Erythroblast (primary cell): ENCODE measurements at places on chromosomes 3 and 15.

DNA sequence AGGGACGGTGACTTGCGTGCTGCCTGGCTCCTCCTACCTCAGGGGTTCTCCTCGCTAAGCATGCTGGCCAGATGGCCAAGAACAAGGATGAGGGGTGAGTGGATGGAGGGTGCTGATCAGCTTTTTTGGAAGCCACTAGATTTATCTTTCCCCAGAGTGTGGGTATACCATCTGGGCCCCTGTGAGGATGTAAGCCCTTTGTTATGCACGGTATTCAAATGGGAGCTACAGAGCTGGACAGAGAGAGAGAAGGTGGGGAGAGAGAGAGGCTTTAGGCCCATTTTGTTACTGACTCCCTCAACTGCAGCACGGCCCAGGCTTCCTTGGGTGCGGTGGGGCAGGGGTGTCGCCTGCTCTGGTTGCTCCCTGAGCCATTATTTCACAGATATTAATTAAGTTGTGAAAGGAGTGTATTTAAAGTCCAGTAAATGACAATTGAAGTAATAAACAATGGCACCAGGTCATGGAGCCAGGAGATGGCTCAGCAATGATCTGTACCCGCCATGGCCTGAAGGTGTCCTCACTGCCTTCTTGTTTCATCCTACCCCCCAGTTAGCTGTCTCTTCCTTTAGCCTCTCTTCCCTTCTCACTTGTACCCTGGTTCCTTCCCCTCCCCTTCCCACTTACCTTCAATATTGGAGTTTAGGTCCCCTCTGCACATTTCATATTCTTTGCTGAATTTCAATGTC is 158.0 kb downstream of the CLSTN2 start:
- DNase-seq: no peak

- DNase-seq: no peak
Measured at GRCh38 chr3:11915621-11916424, 69.1 kb upstream of the TAMM41 start.

DNA sequence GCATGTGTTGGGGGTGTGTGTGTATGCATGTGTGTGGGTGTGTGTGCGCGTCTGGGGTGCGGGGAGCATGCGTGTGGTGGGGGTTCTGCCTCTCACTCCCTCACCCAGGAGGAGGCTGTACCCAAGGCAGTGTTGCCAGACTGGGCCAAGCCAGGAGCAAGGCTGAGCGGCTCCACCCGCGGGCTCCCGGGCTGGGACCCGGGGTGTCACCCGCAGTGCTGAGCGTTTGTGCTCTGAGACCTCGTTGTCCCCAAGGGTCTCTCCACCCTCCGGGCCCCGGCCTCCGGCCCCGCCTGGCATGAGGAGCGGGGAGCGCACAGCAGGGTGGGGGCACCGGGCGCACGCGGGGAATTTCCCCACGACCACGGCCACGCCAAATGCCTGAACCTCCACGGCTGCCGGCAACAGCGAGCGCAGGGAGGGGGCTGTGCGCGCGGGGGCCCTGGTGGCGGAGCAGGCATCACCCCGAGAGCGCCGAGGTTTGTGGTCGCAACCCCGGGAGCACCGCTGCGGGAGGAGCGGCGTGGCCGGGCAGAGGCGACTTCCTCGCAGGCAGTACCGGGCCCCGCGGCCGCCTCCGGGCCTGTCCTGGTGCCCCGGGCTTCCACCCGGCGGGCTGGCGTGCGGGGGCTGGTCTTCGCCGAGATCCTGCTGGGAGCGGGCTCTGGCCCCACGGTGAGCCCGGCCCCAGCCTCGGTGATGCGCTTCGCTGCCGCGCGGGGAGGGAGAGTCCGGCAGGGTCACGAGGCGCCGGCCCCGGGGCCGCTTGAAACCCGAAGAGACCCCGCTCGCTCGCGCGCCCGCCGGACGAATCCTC is 7.4 kb upstream of the OCA2 start:
- no peak for DNase-seq

- no peak for DNase-seq
Measured at GRCh38 chr3:124648551-124648950, 81.7 kb upstream of the UMPS start.

DNA sequence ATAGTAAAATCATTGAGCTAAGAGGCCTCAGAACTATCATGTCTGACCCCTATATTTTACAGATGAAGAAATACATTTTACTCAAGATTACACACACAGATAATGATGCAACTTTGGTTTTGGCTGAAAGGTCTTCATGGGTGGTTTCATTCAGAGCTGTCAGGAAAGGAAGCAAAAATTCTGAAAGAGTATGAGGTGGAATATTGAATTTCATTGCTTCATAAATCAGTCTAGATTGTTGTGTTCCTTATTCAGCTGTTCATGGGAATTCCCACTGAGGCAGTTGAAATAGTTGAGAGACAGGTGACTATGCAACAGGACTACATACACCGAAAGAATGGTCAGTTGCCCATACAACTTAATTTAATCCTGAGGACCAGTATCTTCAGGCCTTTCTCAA is 39.4 kb downstream of the CD200 start:
- no peak for DNase-seq

DNA sequence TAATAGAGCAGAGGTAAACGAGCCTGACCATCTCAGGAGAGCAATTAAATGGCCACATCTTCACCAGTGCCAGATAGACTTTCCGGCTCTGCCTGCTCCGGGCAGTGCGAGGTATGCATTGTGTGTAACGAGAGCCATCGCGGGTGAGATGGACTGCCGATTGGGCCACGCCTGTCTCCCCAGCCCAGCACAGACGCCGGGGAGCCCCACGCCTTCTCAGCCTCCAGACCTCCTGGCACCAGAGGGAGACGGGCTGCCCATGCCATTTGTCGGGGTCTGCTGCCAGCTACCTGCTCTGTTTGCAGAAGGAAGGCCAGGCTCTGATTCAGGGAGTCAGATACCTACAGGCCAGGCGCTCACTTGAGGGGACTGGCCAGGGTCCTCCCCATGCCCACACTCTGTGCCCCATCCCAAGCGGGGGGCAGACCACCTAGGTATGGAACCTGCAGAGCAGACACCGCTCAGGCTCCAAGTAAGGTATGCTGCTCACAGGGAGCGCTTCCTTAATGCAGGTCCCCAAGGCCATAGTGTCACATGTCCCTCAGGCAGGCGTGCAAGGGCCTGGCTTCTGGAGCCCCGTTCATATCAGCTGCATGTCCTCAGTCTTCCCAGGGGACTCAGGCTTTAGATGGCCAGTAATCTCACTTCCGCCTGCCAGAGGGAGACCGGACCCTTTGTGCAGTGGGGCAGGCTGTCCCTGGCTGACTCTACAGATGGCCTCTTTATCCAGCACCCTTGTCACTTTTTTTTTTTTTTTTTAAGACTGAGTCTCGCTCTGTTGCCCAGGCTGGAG is 62.2 kb downstream of the DNAJB8 start:
- DNase-seq: no peak

DNA sequence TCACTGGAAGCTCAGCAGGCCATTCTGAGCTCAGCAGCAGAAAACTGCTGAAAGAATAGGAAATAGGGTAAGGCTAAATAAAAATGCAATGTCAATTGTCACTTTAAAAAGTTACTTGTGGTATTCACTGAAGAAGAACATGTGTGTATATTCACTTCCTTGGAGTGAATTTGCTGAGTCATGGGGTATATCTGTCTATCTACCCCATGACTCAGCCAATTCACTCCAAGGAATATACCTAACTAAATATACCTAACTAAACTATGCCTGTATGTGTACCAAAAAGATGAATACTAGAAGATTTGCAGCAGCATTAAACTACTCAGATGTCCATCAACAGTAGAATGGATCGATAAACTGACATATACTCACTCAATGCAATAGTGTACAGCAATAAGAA is 69.5 kb upstream of the KCNAB1 start:
- peak; percentile 35 for DNase-seq

- DNase-seq: no peak
Measured at GRCh38 chr3:197807969-197808587, 17.0 kb downstream of the LRCH3 start.

- no peak for DNase-seq
Measured at GRCh38 chr3:127758013-127758412, 64.3 kb downstream of the MGLL start.

DNA sequence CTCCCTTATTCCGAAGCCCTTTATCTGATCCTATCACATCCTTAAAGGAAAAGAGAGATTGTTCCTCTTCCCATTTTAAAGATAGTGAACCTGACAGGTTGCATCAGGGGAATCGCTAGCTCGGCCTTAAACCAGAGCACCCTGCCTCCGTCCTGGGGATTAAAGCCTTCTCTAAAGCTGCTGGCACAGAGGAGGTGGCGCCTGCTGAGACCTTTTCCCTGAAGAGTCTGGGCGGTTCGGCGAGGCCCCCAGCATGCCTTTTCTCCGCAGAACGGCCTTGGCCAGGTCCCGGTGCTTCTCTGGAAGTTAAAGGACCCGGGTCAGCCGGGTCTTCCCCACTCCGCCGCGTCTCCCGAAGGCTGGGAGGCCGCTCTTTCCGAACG is 593 bp downstream of the FAM219B start:
- DNase-seq: peak; percentile 56

DNA sequence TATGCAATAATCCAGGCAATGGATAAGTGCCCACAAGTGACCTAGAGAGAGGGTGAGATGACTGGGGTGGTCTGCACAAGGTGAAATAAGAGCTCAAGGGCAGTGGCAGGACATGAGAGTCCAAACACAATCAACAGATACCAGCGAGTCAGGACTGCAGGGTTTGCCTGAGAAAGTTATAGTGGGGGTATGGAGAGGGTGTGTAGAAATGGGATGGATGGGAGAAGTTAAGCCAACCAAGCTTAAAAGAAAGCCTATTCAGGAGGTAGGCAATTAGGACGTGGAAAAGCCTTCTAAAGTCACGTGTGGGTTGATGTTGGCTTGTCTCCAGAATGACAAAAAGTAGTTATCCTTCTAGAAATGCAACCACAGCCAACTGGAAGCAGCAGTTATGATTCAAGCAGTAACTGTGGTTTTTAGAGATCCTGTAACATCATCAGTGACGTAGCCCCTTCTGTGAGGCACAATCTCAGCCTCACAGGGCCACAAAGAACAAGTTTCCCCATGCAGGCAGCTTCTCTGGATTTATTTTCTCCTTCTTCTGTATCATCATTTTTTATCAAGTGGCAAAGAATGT is 56.1 kb downstream of the FAM174B start:
- DNase-seq: no peak

DNA sequence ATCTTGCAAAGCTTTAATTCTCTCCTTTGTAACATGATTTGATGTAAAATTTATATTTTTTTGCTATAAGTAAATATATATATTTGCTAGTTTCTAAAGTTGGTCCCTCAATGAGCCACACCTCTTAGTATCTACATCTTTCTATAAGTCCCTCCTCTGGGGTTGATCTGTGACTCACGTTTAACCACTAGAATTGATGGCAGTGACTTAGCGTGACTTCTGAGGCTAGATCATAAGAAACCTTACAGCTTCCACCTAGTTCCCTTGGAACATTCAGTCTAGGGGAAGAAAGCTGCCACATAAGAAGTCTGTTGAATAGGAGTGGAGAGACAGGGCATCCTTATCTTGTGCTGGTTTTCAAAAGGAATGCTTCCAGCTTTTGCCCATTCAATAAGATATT is 56.6 kb upstream of the TNIK start:
- DNase-seq: no peak

DNA sequence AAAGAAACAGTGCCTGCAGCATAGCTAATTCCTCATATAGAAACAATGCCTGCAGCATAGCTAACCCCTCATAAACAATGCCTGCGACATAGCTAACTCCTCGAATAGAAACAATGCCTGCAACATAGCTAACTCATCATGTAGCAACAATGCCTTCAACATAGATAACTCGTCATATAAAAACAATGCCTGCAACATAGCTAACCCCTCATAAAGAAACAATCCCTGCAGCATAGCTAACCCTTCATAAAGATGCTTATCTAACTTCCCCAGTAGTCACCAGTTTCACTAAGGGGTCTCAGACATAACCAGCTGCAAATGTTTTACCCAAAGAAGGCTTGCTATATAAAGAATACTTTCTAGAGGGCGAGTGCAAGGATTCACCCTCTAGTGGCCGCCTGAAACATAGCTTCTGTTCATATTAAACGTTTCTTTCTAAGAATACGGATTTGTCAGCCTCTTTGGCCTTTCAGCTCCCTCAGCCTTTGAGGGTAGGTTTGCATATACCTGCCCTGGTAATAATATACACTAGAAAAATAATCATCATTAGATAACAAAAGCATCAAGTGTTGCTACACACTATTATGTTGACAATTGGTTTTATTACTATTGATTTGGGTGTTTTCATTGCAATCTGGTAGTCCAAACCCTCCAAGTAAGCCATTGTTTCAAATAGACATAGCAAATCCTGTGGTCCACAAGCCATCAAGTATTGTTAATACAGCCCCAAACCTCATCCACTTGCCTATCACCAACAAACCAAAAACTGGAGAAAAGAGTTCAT is 44.4 kb upstream of the FAN1 start:
- no peak for DNase-seq

DNA sequence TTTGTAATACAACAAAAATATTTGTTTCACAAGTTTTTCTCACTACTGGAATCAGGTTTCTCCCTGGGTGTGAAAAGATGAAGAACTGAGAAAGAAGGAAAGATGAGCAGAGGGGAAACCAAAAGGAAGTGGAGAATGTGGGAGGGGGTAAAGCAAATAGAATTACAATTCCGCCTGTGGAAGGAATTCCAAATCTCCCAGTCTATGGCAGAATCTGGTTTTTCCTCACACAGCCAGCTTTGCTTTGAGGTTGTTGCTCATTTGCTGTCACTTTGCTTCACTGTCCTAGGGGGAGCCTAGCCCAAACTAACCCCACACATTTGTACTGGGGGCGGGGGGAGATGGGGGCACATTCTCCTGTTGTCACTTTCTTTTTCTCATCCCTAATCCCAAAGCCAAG is 43.9 kb downstream of the RPL22L1 start:
- DNase-seq: no peak

- DNase-seq: peak; percentile 85
Measured at GRCh38 chr15:35078221-35078915, 6.7 kb downstream of the NANOGP8 start.

- no peak for DNase-seq
Measured at GRCh38 chr3:170579646-170580045, 6.2 kb downstream of the SLC7A14 start.

DNA sequence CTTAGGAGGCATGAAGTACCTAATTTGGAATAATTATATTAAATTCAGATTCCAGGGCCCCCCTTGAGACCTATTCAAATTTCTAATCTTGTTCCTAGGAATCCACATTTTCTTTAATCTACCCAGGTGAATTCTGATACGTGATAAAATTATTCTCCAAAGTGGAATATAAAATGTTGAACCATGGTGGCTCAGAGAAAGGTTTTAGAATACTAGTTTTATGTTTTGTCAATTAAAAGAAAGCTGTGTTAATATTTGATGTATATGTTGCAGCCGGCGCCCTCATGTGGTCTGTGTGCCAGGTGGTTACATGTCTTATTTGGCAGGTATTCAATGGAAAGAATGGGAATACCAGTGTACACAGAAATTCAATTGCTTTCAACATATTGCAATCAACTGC is 321.8 kb downstream of the FEZF2 start:
- no peak for DNase-seq

- no peak for DNase-seq
Measured at GRCh38 chr3:45509038-45509767, 85.3 kb upstream of the LIMD1 start.

GRCh38 chr15:98700519-98700918 is 52.2 kb downstream of the IGF1R start:
- DNase-seq: no peak

GRCh38 chr3:123159926-123160635 is 41.7 kb upstream of the SEC22A start:
- no peak for DNase-seq

GRCh38 chr15:54519577-54519976 is 541.3 kb downstream of the UNC13C start:
- no peak for DNase-seq
